GOT3 (cell line): ENCODE measurements at places on chromosomes 4 and X.

- DNase-seq = no peak
These were observed 54.3 kb downstream of the CHST7 start for GRCh38 chrX:46627711-46628419.

DNA sequence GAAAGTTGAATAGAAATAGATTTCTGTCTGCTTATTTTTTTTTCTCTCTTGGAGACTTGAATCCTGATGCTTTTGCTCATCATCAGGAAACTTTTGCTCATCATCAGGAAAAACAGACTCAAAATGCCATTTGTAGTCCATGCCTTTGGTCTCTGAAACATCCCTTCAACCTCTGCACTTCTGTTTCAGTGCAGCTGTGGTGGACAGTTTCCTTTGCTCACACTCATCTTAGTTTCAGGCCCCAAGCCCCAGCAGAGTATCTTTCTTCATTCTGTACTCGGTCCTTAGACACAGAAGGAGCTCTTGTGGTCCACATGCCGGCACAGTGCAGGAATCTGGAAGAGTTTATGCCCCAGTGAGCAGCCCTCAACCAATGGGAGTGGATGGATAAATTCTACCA is 337.9 kb downstream of the PPP3CA start:
- no peak for DNase-seq

GRCh38 chrX:101999644-102000539 is 68.1 kb upstream of the ZMAT1 start:
- DNase-seq = no peak

- DNase-seq = no peak
These were observed 33.7 kb upstream of the MSL3 start for GRCh38 chrX:11724122-11725017.

GRCh38 chr4:87835197-87835596 is 2.4 kb downstream of the MEPE start:
- no peak for DNase-seq

DNA sequence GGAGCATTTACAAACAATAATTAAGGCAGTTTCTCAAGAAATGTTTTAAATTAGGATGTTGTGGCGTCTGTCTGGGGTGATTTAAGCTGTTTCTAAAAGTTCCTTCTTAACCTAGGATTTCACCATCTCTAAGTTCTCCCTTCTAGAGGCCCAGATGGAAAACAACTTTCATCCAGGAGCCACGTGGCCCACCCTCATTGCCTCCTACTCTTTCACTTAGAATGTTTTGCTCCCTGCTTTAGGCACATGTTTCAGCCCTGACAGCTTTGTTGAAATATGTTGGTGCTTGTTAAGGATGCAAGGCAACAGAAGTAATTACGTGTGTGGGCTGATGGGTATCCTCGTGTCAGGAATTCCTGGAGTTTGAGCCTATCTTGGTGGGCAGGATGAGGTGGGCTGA is 131.3 kb downstream of the GUCY2F start:
- DNase-seq = no peak

GRCh38 chr4:73874386-73874785 is 5.2 kb downstream of the CXCL1 start:
- DNase-seq = no peak

DNA sequence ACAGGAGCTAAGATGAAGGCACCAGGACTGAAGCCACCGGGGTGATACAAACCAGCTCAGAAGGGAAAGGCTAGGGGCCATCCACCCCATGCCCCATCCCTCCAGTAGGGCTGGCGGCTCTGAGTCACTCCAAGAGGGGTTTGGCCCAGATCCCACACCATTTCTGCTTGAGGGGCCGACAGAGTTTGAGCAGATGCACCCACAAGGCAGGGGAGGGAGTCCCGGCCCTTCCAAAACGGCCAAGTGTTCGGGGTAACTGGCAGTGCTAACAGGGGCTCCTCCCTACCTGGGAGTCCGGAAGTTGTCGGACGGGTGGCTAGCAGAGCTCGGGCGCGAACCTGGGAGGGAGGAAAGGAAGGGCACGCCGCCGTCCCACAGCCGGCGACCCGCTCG is 412 bp downstream of the SLC10A3 start:
- no peak for DNase-seq
